Right renal cortex interstitium (tissue), 3 donors: ENCODE measurements at places on chromosomes 1 and 21. TPM values are rescaled to one million over a fixed set of nuclear protein-coding genes. Genes with fewer than 3 reads are reported as not detected.

DNA sequence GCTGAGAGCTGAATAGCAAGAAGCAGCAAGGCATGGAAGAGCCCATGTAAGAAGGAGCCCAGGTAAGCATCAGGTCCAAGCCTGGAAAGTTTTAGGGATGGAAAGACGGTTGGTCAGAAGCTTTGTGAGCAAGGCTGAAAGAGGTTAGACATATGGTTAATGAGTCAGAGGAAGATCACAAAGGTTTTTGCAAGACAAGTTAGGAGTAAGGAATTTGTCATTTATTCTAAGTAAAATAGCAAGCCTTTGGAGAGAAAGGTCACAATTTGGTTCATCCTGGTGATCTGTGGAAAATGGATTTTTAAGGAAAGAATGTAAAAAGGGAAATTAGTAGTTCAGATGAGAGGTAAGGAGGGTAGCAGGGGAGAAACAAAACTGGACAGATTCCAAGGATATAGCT, 106.7 kb downstream of the DPYD start:
- DNase-seq = no peak

Gene CACNA1E
- polyA plus RNA-seq = 0.51 TPM

GRCh38 chr21:14734191-14734590, 188.1 kb upstream of the SAMSN1 start:
- DNase-seq = no peak

Gene XCL1
- polyA plus RNA-seq = 0.21 TPM

Gene ICOSLG
- polyA plus RNA-seq = 6.1 TPM

Gene CNR2
- 0.08 TPM for polyA plus RNA-seq

DNA sequence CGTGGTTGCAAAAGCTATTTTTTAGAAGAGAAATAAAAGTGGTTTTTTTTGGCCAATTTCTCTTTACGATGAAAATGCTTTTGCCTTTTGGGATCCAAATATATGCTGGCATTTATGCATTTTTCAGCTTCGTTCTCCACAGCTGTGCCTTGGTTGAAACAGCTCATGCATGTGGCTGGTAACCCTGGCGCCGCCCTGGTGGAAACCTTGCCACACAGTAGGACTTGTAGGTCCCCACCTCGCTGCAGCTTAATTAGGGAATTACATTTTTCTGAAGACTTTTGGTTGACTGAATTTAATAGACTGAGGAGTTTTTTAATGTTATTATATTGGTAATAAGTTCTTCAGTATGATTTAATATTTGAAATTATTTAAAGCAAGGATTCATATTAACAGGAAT, 12.7 kb upstream of the PCP4 start:
- no peak for DNase-seq

DNA sequence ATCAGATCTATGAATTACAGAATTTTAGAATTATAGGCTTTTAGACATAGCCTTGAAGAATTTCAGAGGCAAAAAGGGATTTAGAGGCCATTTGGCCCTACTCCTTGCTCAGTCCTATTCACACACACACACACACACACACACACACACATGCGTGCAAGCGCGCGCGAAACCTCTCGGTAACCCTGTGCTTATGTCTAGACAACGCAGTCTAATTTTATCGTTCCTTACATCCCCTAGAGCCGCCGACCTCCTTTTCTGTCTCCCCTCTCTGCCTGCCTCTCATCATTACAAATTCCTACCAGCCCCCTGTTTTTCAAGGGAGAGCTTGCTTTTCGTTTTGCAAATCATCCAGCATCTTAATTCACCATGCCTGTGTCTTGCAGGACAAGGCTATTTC, 252.1 kb downstream of the FOXD2 start:
- DNase-seq = no peak

GRCh38 chr1:32933742-32934322, 30.8 kb downstream of the RNF19B start:
- DNase-seq = peak; percentile 14

Gene TEKT2
- polyA plus RNA-seq = 10.3 TPM

Gene RNU1-2
- polyA plus RNA-seq = not detected

DNA sequence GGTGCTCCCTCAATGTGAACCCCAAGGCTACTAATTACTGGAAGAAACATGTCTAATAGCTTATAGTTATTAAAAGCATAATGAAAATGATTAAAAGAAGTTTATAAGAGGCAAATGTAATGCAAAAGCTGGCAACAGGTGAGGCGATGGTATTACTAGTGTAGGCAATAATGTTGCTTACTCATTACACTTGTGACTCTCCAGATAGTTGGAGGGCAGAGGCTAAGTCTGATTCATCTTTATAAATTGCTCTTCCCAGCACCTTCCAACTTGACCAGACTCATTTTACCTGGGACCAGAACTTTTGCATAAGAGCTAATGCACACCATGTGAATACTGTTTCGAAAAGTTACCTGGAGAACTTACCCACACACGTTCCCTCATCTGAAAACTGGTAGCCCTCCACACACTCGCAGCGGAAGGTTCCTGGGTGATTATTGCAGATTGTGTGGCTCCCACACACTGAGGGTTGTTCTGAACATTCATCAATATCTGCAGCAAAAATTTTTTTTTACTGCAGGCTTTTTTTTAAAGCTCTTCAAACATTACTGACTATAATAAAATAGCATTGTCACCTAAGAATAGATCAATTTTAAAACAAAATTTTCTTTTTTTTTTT, 48.0 kb downstream of the NID1 start:
- no peak for DNase-seq

DNA sequence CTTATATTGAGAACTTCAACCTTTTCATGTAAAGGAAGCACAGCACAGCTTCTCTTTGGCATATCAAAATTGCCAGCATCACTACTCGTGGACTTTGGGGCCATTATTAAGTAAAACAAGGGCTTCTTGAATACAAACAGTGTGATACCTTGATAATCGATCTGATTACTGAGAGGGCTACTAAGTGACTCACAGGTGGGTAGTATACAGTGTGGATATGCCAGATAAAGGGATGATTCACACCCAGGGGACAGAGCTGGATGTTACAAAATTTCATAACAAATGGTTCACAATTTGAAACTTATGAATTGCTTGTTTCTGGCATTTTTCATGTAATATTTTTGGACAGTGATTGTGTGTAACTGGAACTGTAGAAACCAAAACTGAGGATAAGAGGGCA, 15.4 kb downstream of the HDAC1 start:
- DNase-seq = no peak

DNA sequence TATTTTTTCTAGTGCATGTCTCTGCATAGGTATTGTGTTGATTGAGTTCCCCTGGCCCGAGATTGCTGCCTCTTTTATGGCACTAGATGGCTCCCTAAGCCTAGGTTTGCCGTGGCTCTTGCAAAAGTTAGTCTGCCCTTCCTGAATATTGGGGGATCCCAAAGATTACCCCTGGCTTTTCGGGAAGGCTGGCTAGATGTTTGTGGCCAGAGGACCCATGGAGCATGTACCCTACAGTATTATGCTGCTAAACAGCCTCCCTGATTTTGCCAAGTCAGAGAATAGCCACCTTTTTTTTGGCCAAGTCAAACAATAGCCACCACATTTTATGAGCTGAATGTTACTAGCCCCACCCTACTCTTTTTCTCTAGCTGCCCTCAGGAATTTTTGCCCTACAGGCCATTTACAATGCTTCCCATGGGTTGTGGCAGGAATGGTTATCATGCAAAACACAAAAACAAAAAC, 343.2 kb downstream of the OLFM3 start:
- DNase-seq = no peak

Gene KCNA2
- polyA plus RNA-seq = 0.49 TPM

Gene ARHGEF10L
- polyA plus RNA-seq = 35.7 TPM

DNA sequence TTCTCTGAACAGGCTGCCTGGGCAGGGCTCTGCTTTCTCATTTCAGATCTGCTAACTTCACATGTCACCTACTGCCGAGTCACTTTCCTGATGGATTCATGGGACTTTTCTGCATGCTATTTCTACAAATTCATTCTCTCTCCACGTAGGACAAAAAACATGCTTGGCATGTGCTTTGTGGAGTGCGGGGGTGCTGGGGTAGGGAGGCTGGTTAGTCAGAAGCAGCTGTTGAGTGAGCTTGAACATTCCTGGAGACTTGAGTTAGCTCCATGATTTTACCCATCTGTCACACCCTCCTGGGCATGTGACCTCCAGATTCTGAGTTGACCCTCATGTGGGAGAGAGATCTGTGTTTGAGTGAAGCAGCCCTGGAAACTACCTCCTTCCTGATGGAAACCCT, 71.4 kb downstream of the UCK2 start:
- DNase-seq = no peak

GRCh38 chr1:41462680-41463004, 21.8 kb downstream of the EDN2 start:
- DNase-seq = no peak

GRCh38 chr1:153774780-153775457, at the start of gene SLC27A3:
TSS of gene SLC27A3 (plus strand) at chr1:153775407. CDS start at chr1:153775498, 91 bp downstream.
- no peak for DNase-seq
